Gastrocnemius medialis (tissue), 4 donors: ENCODE measurements at places on chromosomes 5 and 9. TPM values are rescaled to one million over a fixed set of nuclear protein-coding genes. Genes with fewer than 3 reads are reported as not detected.

GRCh38 chr9:88766778-88767503 lies 224.3 kb upstream of the S1PR3 start:
- DNase-seq = no peak

GRCh38 chr5:65967288-65968066 lies 41.1 kb downstream of the ERBIN start:
- DNase-seq = peak; percentile 23

GRCh38 chr5:56683281-56683680 lies 132.1 kb upstream of the MAP3K1 start:
- DNase-seq = no peak

- DNase-seq = no peak
These were observed 236.2 kb upstream of the NFIL3 start for GRCh38 chr9:91659529-91660495.

GRCh38 chr9:8872802-8873201 lies 1073.2 kb upstream of the DMAC1 start:
- DNase-seq = no peak

GRCh38 chr5:110256298-110256697 lies 470.2 kb downstream of the TMEM232 start:
- DNase-seq = no peak

Gene VLDLR
- total RNA-seq = 18.0 TPM

Gene PGM5
- 24.8 TPM for total RNA-seq
